ENCODE measurements at places on chromosomes 12 and 14.

DNA sequence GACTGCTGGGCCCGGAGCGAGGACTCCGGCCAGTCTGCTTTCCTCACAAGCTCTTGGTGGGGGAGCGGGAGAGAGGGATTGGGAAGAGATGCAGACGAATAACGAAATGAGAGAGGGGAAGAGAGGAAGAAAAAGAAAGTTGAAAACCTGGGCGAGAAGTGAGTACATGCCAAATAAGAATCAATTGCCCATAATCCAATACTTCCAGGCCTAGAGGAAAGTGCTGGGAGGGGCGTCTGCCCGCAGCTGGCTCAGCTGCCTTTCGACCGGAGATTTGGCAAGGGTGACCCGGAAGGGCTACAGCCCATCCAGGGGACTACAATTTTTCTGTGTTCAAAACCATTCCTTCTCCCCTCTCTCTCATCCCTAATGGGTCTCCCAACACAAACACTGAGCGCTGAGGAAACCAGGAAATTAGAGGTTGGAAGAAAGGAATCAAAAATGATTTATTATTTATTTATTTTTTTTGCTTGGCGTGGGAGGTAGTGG lies 4.9 kb downstream of the NKX2-1 start:
- DNase-seq: no peak

- DNase-seq: no peak
Observed at GRCh38 chr12:48601013-48601756, 31.3 kb upstream of the LALBA start.

DNA sequence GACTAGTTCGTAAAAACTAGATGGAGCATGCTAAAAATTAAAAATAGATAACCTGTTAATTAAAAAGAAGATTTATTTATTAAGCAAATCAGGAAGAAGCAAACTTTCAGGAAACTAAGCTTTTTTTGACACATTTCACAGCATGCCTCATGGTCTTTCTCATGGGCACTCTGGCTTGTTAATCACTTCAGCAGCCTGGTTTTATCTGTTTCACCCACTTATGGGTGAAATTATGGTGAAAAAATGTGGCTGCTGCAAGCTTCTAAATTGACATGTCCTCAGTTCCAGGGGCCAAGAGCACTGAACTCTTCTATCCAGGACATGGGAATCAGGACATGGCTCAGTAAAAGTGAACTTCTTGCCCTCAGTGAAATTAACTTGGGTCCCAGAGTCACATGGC lies 468.6 kb upstream of the SYT1 start:
- no peak for DNase-seq

- DNase-seq: no peak
Observed at GRCh38 chr14:35986219-35986573, 160.1 kb downstream of the BRMS1L start.

DNA sequence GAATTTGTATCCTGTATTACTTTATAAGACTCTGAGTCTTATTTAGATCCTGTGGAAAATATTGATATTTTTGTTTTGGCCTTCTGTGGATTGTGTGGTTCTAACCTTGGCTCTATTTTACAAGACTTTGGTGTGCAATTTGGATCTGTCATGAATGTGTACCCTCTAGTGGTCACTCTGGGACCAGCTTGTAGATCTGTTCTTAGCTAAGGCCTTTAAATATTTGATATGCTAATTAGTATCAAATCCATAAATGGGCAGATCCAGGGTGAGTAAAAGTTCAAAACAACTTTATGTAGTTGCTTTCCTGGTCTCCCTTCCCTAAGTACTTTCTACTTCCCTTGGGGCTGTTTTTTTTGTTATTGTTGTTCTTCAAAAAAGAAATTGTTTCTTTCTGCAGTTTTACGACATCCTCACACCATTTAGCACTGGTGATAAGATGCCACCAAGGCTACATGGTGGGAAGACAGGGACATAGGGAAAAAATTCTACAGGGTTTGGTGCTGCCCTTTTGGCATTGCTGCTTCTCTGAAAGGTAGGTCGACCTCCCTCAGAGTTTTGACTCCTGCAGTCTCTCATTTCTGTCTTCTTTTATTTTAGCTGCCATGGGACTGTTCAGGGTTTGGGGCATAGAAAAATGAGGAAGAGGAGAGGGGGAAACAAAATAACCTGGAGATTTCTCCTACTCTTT lies 238.5 kb downstream of the GPHN start:
- DNase-seq: no peak

- peak; percentile 82 for DNase-seq
Observed at GRCh38 chr14:32075672-32076277, 1.3 kb upstream of the ARHGAP5 start.

- DNase-seq: no peak
Observed at GRCh38 chr12:47972895-47973294, 9.5 kb downstream of the TMEM106C start.

All from ascending aorta (tissue), 2 donors.